ENCODE measurements at places on chromosomes 1 and 21.

DNA sequence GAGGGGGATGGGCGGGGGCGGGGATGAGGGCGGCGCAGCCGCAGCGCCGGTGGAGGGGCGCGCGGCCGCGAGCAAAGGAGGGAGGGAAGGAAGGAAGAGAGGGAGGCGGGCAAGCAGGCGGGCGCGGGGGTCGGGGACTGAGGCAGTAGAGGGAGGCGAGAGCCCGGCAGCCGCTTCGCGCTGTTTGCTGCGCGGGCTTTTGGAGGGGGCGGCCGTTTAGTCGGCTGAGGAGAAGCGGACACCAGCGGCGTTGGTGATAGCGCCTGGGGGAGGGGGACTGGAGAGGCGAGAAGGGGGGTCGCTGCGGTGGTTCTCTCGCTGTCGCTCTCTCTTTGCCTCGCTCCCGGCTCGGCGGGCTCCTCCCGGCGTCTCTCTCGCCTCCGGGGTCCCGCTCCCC lies at the start of gene HS2ST1:
HS2ST1 (plus strand) TSS at position 35 of the 397 bp plus-strand sequence.
- H3K36me3 ChIP-seq = peaks cover 20% of the 10 kb centered on the region
- H3K4me1 ChIP-seq = peaks cover 35% of the 10 kb centered on the region
- H3K27me3 ChIP-seq = no peaks in the 10 kb centered on the region
- H3K27ac ChIP-seq = no peak within 1 kb of the TSS
- H3K4me3 ChIP-seq = no peak within 1 kb of the TSS

DNA sequence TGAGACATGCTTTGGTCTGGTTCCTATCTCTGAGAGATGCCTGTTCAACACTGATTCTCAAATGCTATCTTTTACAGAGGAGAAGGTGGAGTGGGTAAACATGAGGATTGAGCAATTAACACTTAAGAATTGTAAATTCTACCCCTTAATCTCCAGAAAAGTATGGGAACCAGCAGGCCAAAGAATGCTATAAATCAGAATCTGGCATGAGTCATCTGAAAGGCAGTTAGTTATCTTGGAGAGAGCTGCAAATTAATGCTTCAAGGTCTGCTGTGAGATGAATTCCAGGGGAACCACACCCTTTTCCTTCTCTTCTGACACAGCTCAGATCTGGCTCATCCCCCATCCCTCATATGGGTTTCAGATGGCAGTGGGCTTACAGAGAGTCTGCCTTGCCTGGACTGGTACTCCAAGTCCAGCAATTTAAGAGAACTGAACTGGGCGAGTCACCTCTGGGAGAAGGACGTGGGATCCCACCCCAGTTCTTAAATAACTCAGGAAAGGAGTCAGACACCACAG lies 5.2 kb downstream of the S100A10 start:
- no peak for DNase-seq
- no peak overlapping the region for H3K4me3 ChIP-seq
- H3K4me1 ChIP-seq = peaks cover 80% of the 10 kb centered on the region
- peaks cover 39% of the 10 kb centered on the region for H3K36me3 ChIP-seq

DNA sequence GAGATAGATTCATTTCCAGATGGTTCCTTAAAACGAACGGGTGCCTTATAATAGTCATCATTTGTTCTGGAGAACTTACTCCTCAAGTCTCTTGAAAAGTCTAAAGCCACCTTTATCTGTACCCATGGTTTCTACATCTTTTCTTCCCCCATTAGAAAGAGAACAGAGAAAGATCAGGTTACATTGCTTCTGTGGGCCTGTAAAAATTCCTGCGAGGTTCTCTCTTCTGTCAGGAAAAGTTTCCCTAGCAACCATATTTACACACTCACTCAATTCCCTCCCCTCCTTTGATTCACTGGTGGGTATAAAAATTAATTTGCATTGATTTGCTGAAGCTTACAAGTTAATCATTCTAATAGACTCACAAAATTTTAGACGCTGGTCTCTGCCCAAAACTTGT lies 6.7 kb downstream of the PHC2 start:
- no peak overlapping the region for H3K4me3 ChIP-seq
- peaks cover 5% of the 10 kb centered on the region for H3K4me1 ChIP-seq
- no peaks in the 10 kb centered on the region for H3K36me3 ChIP-seq
- peaks cover 14% of the 10 kb centered on the region for H3K27me3 ChIP-seq
- DNase-seq = no peak
- H3K27ac ChIP-seq = no peak overlapping the region

GRCh38 chr1:160251011-160251410 lies 11.3 kb downstream of the DCAF8 start:
- H3K4me1 ChIP-seq = peaks cover 9% of the 10 kb centered on the region
- no peaks in the 10 kb centered on the region for H3K27me3 ChIP-seq
- H3K4me3 ChIP-seq = no peak overlapping the region
- H3K36me3 ChIP-seq = peaks cover 20% of the 10 kb centered on the region

DNA sequence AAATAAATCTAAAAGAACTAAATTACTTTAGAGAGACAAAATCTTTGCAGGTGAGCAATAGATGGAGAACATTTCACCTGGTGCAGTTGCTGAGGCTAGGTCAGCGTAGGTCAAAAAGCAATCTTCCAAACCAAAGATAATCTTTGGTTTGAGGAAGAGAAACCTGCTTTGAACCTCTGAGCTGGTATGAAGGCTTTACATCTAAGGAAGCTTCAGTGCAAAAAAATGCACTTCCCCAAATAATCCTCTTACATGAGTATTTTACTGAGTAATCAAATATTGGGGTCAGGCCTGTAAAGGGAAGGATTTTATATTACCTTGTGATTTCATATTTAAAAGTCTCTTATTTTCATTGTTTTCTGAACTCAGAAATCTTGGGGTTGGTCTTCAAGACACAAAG lies 223.6 kb downstream of the SRGAP2C start:
- H3K4me3 ChIP-seq = no peak overlapping the region
- no peak for DNase-seq
- no peaks in the 10 kb centered on the region for H3K27me3 ChIP-seq
- H3K27ac ChIP-seq = no peak overlapping the region
- no peaks in the 10 kb centered on the region for H3K4me1 ChIP-seq
- no peaks in the 10 kb centered on the region for H3K36me3 ChIP-seq

- peaks cover 7% of the 10 kb centered on the region for H3K27me3 ChIP-seq
- no peaks in the 10 kb centered on the region for H3K4me1 ChIP-seq
- no peaks in the 10 kb centered on the region for H3K36me3 ChIP-seq
- no peak for DNase-seq
These were observed 622.3 kb downstream of the PTPRU start for GRCh38 chr1:29858646-29859045.

DNA sequence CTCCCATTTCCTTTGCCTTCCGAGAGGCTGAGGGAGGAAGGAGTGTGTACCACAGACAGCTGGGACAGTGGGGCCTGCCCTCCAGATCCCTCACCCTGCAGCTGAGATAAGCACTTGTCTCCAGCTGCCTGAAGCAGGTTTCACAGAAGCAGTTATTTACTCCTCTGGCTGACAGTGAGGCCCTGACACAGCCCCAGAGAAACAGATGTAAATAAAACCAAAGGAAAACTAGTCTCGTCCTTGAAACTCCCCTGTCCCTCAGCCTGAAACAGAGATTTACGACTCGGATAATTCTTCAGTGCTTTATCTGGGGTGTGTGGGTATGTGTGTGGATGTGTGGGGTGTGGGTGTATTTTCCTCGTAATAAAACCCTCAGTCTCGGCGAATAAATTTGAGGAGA lies 181.1 kb downstream of the IGSF21 start:
- DNase-seq = no peak
- H3K4me3 ChIP-seq = no peak overlapping the region
- no peak overlapping the region for H3K27ac ChIP-seq
- no peaks in the 10 kb centered on the region for H3K4me1 ChIP-seq

- no peaks in the 10 kb centered on the region for H3K27me3 ChIP-seq
- no peak for DNase-seq
These were observed 586.3 kb downstream of the PLA2G4A start for GRCh38 chr1:187415065-187415464.

DNA sequence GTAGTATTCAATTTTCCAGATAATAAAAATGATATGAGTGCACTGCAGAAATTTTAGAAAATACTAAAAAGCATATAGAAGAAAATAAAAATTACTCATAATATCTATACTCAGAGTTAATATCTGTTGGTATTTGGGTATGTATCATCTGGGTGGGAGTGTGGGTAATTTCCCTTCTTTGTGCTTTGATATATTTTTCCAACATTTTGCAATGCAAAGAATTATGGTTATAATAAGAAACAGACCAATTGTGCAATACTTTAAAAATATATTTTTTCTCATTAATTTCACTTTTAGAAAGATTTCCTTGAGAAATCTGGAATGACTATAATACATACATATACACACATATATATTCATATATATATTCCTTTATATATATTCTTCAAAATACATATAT lies 665.7 kb downstream of the ADGRL2 start:
- no peak overlapping the region for H3K27ac ChIP-seq
- H3K4me3 ChIP-seq = no peak overlapping the region
- no peaks in the 10 kb centered on the region for H3K36me3 ChIP-seq
- DNase-seq = no peak

GRCh38 chr1:5304702-5305101 lies 650.3 kb downstream of the AJAP1 start:
- no peak for DNase-seq
- H3K4me3 ChIP-seq = no peak overlapping the region
- no peaks in the 10 kb centered on the region for H3K4me1 ChIP-seq
- no peaks in the 10 kb centered on the region for H3K36me3 ChIP-seq
- H3K27ac ChIP-seq = no peak overlapping the region

- no peak overlapping the region for H3K4me3 ChIP-seq
- peaks cover 37% of the 10 kb centered on the region for H3K4me1 ChIP-seq
- no peak for DNase-seq
These were observed 205.1 kb upstream of the EDN2 start for GRCh38 chr1:41689558-41689981.

GRCh38 chr1:162696286-162696862 lies 64.1 kb downstream of the DDR2 start:
- H3K27ac ChIP-seq = no peak overlapping the region
- no peak for DNase-seq
- no peaks in the 10 kb centered on the region for H3K4me1 ChIP-seq

DNA sequence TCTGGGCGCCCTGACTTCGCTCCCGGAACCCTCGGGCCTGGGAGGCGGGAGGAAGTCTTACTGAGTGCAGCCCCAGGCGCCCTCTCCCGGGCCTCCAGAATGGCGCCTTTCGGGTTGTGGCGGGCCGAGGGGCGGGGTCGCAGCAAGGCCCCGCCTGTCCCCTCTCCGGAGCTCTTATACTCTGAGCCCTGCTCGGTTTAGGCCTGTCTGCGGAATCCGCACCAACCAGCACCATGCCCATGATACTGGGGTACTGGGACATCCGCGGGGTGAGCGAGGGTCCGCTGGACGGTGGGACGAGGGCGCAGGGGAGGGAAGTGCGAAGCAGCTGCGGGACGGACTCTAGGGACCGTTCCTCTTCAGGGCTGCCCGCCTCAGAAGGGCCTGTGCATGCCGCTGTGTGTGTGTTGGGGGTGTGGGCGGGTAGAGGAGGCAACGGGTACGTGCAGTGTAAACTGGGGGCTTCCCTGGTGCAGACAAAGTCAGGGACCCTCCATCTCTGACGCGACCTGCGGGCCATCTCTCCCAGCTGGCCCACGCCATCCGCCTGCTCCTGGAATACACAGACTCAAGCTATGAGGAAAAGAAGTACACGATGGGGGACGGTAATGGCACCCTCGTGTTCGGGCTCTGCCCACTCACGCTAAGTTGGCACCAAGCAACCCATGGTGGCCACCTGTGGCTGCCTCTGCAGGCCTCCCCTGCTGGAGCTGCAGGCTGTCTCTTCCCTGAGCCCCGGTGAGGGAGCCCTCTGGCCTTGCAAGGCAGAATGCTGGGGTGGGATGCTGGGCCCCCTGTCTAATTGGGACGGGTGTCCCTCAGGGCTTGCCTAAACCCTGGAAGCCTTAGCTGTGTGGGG lies at the start of gene GSTM1:
GSTM1 (plus strand) TSS at position 177 of the 859 bp plus-strand sequence; CDS start at position 234, 57 bp downstream.
- H3K4me3 ChIP-seq = peak within 1 kb of the TSS; percentile 88
- peaks cover 22% of the 10 kb centered on the region for H3K36me3 ChIP-seq
- peak within 1 kb of the TSS; percentile 96 for H3K27ac ChIP-seq

DNA sequence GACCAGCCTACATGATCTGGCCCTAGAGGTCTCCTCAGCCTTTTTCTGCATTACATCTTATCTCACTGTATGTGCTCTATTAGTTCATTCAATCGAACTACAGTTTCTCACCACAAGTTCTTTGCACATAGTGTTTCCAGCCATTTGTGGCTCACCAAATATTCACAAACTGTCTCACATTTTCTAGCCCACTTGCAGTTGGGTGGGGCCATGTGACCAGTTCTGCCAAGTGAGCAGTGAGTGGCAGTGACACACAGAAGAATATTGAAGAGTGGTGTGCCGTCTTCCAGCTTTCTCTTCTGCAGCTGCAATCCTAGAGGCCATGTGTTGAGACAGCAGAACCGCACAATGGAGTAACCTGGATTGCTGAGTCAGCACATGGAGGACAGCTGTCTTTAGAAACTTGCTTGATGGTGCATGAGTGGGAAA lies 103.2 kb upstream of the ZNF644 start:
- H3K4me3 ChIP-seq = peak overlapping the region; percentile 5
- H3K27me3 ChIP-seq = peaks cover 12% of the 10 kb centered on the region
- H3K36me3 ChIP-seq = no peaks in the 10 kb centered on the region
- H3K4me1 ChIP-seq = peaks cover 21% of the 10 kb centered on the region
- DNase-seq = peak; percentile 66

GRCh38 chr1:172390301-172390682 lies 30.2 kb upstream of the C1orf105 start:
- H3K27ac ChIP-seq = no peak overlapping the region
- H3K4me3 ChIP-seq = no peak overlapping the region
- no peaks in the 10 kb centered on the region for H3K27me3 ChIP-seq
- DNase-seq = no peak

GRCh38 chr21:45316871-45317397 lies 29.2 kb upstream of the POFUT2 start:
- DNase-seq = peak; percentile 0
- no peaks in the 10 kb centered on the region for H3K36me3 ChIP-seq
- no peak overlapping the region for H3K4me3 ChIP-seq

DNA sequence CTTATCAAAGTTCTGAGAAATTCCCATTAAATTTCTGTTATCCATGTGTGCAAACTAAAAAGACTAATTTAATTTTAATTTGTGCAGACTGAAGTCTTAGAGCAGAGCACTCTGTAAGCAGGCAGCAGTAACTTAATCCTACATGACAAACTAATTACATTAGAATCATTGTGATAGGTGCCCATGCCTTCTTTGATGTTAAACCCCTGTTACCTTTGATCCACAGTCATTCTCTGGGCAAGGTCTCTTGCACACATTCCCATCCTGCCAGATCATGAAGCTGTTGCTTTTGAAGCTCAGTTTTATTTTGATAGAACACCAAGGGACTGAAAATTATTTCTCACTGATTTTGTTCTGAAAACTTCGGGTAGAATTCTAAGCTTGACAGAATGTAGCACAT lies 77.2 kb downstream of the BCAR3 start:
- no peak overlapping the region for H3K27ac ChIP-seq
- no peak overlapping the region for H3K4me3 ChIP-seq
- H3K36me3 ChIP-seq = no peaks in the 10 kb centered on the region
- no peak for DNase-seq
- peaks cover 38% of the 10 kb centered on the region for H3K4me1 ChIP-seq
